ENCODE measurements at places on chromosomes 3 and 15.

DNA sequence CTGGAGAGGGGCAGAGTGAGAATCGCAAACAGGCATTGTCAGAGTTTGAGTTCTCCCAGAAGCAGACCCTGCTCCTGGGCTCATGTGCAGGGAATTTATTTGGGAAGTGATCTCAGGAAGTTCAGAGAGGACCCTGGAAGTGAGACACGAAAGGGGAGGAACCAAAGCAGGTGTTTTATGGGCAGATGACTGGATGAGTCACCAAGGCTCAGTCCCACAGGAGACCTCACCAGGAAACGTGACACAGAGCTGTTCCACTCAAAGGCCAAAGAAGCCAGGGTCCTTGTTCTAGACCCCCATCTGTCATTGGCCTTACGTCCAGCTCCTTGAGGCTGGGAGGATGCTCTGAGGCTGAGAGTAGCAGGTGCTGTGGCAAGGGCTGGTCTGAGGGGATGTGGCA is 43.4 kb upstream of the SEC22A start:
- no peak for DNase-seq

DNA sequence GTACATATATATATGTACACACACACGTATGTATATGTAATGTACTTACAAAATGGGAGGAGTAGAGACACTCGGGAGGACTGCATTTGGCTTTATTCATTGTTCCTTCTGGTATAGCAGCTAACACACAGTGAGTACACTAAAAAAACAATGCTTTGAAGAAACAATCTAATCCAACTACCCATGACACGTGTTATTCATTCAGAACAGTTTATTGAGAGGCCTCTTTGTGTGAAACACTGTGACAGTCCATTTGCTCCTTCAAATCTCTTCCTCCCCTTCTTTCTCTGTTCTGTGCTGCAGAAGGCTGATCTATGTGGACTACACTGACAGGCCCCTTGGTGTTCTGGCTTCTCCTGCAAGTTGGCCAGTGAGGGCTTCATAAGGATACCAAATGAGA is 1075.9 kb upstream of the CFAP20DC start:
- DNase-seq, result no peak

GRCh38 chr3:8723612-8724011 is 10.0 kb upstream of the CAV3 start:
- DNase-seq, result no peak

GRCh38 chr3:158830391-158830790 is 28.5 kb downstream of the MFSD1 start:
- DNase-seq, result no peak

- DNase-seq, result no peak
These were observed 134.4 kb downstream of the TMCO5A start for GRCh38 chr15:38068626-38069391.

- DNase-seq, result no peak
These were observed 55.3 kb downstream of the SLTM start for GRCh38 chr15:58877999-58878825.

GRCh38 chr3:184811034-184811433 is 932 bp upstream of the VPS8 start:
- no peak for DNase-seq

DNA sequence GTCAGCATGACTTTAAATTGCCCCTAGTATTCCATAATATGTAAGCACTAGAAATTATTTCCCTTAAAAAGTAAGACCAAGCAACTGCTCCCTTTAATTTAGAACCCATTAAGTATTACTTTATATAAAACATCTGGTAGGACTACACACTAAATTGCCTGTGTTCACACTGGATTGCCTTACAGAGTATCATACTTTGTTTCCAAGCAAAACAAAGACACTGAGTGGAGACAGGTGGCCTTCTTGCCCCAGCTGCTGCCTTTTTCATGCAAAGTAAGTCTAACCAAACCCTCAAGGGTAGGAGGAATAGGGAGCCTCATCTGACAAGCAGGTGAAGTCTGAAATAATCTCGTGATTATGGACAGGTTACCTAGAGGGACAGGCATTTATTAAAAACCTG is 87.3 kb downstream of the PEX5L start:
- peak; percentile 42 for DNase-seq

DNA sequence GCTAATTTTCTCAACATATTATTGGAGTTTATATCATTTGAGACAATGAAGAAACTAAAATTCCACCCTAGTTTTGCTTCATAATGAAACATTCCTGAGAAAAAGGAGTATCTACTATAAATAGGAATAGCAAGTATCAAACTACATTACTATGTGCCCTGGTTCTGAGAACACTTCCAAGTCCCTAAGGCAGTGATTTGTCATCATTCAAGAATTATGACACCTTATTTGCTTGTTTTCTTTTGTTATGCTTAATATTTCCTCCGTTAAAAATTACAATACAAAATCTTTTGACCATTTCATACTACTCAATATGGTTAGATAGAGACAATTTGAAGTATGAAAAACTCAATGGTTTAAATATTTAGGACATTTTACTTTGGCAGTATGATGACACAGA is 707.8 kb upstream of the GOLIM4 start:
- DNase-seq, result no peak

DNA sequence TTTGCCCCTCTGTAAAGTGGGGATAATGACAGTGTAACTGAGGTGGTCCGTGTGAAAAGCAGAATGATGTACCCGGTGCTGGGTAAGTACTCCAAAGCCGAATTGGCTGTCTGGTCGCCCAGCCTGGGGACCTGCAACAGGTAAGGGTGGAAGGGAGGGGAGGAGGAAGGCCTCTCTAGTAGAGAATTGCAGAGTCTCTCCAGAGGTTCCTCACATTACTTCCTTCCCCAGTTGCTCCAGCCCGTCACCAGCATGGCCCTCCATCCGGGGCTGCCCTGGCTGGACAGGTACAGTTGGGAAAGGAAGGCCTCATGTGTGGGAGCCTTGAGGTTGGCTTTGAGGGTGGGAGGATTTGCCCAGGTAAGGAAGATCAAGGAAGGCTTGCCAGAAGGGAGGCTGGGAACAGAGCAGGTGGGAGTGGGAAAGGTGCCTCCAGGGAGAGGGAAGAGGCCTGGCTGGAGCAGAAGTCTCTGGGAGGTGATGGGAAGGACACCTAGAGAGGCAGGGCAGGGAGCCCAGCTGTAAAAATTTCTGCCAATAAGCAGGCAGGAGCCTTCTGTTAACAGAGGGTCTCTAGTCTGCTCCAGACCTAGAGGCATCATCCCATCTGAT is 1.7 kb upstream of the PSTPIP1 start:
- no peak for DNase-seq

GRCh38 chr3:25783661-25784512 is 644 bp upstream of the NGLY1 start:
- no peak for DNase-seq

GRCh38 chr3:46512191-46512749 is 14.5 kb downstream of the RTP3 start:
- DNase-seq, result no peak

DNA sequence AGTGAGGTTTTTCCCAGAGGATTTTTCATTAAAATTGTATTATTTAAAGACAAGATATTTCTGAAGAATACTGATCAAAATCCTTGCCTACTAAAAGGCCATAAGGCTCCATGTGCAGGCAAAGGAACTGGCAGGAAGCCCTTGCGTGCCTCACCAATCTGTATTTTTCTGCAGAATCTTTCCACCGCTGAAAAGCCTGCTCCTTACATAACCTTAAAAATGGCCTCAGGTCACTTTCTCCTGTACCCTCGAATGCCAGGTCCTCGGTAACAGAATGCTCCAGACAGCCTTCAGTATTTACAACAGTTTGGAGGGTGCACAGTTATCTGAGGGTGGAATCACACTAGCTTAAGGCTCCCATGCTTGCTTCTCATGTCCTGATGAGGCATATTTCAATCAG is 3.2 kb downstream of the MORC1 start:
- DNase-seq, result no peak

DNA sequence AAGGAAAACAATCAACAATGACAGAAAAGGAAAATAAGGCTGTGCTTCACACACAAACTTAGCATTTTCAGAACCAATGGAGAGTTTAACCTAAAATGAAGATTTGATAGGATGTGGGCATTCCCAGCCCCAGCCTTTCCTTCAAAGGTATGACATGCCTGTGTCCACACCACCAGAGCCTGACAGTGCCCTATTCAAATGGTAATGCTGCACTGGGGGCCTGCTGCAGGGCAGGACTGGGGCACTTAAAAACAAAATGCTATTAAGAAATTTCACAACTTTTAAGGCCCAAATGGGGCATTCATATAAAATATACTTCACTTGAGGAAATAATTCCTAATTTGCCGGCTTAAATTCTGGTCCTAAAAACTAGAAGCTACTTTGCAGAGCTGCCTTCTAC is 30.9 kb upstream of the TKT start:
- no peak for DNase-seq

GRCh38 chr3:108145578-108145977 is 54.7 kb upstream of the CD47 start:
- DNase-seq, result no peak

DNA sequence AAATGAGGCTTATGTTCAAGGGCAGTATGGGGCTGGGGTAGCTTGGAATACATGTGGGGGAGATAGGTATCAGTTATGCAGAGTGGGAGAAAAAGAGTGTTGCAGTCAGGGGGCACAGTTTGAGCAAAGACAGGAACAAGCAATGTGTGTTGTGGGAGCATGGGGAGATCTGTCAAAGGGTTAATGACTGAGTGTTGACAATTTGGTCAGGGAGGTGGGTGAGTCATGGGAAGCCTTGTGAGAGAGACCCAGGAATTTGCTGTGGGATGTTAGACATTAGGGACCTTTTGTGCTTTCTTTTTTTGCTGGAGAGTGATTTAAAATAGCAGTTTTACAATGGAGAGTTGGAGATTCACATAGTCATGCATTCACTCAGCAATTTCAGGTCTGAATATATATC is 221.6 kb upstream of the NR2E3 start:
- DNase-seq, result no peak

GRCh38 chr15:64894395-64895056 is 17.2 kb upstream of the ANKDD1A start:
- DNase-seq, result no peak

DNA sequence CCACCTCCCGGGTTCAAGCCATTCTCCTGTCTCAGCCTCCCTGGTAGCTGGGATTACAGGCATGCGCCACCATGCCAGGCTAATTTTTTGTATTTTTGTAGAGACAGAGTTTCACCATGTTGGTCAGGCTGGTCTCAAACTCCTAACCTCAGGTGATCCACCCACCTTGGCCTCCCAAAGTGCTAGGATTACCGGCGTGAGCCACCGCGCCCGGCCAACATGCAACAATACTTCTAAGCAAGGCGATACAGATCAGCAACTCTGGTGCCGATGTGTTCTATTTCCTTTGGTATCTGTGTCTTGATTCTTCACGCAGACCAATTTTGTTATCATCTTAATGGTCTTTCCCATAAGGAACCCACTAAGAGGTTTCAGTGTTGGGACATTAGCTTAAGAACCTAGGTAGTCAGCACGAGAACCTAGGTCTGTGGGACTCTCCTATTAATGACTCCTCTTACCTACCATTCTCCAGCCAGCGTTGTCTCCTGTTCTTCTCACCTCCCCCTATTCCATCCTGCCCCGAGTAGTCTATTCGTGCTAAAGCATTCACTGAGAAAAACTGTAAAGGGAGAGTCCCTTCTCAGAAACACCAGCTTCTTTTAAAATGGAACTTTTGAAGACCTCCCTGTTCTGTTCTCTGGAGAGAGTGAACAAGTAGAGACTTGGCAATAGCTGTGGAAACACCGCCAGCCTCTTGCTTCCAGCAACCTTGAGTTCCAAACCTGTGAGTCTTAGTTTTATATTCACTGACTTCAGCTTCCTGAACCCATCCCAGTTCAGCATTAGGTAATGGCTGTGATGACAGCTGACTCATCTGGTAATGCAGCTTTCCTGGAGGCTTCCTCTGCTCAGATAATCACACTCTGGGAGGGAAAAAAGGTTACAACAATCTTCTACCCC is 61.2 kb downstream of the TSC22D2 start:
- no peak for DNase-seq

DNA sequence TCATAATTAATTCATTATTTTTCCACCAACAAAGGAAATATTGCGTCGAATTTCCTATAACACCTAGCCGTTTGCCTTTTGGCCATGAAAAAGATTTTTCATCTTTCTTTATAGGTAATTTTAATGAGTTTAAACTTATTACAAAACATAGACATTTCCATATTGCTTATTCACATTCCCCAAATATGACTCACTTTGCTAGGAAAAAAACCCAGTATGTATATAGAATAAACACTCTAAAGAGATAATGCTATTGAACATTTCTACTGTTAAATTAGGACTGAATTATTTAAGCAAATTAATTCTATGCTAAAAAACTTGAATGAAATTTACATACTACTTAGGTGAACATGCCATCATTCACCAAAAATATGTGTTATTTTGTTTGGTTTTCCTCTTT is 16.2 kb downstream of the ZPLD1 start:
- DNase-seq, result no peak

DNA sequence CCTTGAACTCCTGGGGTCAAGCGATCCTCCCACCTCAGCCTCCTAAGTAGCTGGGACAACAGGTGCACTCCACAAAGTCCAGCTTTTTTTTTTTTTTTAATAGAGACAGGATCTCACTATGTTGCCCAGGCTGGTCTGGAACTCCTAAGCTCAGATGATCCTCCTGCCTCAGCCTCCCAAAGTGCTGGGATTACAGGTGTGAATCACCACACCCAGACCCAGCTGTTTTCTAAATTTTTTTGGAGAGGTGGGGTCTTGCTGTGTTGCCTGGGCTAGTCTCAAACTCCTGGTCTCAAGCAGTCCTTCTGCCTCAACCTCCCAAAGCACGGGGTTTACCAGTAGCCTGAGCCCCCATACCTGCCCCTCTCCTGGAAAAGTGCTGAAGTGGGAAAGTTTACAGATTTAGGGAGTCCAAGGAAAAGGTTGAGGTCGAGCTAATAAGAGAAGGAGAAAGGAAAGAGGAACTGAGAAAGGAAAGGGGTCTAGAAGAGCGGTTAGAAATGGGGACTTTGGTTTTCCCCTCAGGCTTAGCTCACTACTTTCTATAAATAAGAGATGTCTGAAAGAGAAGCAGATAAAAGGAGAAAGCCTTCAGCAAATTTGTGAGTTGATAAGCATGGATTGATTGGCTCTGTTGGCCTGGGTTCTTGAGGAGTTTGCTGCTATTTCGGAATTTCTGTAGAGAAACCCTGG is 23.6 kb downstream of the UBE2E1 start:
- no peak for DNase-seq

GRCh38 chr3:179046497-179047353 is 24.9 kb downstream of the ZMAT3 start:
- no peak for DNase-seq

DNA sequence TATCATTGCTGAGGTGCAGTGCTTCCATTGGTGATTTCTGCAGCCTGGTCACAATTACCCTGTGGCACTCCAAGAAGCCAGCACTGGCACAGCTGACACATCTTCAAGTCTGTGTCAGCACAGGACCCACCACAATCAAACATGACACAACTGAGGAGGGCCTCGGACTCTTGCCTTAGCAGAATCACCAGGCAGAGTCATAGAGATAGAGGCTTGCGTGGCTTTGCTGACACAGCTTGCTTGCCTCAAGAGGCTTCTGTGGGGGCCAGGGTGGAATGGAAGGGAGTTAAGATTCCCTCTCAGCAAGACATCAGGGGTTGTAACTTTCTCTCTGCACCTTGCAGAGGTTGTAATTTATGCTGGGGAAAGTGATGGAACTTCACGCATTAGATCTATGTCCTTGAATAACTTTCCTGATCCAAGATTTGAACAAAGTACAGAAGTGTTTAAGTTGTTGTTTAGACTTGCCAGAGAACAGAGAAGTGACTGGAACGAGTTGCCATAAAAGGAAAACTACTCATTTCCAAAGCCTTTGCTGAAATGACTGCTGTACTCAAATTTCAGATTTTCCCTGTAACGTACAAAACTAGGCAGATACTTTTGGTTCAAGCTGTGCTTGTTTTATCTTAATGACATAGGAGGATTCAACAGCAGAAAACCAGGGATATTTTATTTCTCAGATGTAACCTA is 170.7 kb downstream of the DIPK2A start:
- DNase-seq, result no peak

GRCh38 chr15:30042556-30042955 is 40.2 kb upstream of the GOLGA8J start:
- no peak for DNase-seq

Measured in NCI-H748 treated with DMSO at 0.1 percent for 48 hours (cell line).